Activated CD8-positive, alpha-beta memory T cell treated with anti-CD3 and anti-CD28 coated beads, Interleukin-2, amount 50 U/mL, for 48 hours (primary cell): ENCODE measurements at places on chromosomes 5 and 9.
A peak's percentile ranks its signal among the peaks of the same experiment; 100 is the strongest.

GRCh38 chr9:119289740-119290433 lies 79.3 kb downstream of the BRINP1 start:
- no peak for DNase-seq

DNA sequence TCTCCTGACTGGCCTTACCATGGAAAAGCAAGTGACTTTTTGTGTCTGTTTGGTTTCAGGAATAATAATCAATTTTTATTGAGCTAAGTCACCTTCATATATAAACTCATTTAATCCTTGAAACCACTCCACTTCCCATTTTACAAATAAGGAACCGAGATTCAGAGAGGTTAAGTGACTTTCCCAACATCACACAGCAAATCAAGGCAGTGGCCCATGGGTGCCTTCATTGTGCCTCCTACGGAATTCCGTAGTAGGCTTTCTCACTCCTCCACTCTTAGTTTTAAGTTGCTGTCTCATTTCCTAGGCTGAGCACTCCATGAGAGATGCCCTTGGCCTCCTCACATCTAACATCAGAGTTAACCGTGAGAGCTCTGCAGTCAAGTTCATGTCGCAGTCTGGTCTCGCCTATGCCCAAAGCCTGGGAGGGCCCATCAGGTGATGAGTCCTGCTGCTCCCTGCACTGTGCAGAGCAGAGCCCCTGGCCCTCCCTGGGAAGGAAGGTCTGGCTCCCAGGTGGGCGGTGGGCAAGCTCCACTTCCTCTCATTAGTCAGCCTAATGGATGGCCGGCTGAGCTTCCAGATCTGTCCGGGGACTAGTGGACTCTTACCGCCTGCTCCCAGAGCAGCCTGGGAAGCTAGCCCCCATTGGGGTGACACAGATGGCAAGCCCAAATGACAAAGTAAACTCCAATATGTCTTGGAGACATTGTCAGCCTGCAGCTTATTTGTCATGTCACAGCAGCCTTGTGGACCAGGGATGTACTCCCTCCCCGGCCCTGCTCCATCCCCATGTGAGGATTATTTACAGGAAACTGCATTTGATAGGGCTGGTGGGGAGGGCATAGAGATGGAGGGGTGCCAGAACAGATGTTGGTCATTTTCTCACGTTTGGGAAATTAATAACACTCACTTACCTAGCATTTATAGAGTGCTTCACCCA lies 123.4 kb downstream of the MVB12B start:
- DNase-seq = peak; percentile 43

DNA sequence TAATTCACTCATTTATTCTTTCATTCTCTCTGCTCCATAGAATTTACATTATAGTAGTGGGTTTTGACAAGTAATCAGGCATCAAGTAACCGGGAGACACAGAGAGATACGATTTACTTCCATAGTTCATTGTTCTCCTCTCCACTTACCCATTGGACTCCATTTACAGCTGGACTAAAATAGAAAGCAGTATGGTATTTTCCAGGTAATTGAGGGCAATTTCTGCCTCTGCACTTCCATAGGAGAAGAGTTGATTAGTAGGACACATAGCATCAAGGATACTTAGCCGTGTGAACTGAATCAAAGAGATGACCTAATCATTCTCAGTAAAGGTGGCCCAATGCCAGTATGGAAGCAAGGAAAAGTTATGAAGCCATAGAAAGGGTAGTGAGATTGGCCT lies 244.4 kb downstream of the COX7C start:
- no peak for DNase-seq

DNA sequence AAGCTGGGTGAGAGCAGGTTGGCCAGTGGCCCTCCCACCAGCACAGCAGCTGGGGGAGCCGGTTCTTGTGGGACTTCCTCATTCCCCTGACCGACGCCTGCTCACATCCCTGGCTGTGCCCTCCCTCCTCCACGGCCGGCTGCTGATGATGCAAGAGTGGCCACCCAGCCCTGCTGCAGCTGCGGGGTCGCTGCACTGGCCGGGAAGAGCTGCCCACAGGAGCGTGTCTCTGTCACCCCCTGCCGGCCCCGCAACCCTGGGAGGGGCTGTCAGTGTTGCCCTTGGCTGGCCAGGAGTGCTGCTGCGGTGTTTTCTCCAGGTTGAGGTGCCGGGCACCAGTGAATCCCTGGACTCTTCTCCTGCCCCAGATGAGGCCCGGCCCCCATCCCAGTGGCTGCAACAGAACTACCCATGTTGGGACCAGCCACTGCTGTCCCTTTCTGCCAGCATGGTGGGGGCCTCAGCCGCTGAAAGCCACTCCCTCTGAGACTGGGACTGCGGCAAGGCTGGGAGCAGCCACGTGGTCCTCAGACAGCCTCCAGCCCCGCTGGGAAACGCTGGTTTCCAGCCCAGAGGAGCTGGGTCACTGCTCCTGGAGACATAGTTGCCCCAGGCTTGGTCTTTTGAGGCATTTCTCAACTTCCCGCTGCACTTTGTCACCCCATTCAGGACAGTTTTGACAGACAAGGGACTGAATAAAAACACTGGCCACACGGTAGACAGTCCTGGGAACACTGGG lies 739 bp downstream of the CARD9 start:
- DNase-seq = peak; percentile 69

DNA sequence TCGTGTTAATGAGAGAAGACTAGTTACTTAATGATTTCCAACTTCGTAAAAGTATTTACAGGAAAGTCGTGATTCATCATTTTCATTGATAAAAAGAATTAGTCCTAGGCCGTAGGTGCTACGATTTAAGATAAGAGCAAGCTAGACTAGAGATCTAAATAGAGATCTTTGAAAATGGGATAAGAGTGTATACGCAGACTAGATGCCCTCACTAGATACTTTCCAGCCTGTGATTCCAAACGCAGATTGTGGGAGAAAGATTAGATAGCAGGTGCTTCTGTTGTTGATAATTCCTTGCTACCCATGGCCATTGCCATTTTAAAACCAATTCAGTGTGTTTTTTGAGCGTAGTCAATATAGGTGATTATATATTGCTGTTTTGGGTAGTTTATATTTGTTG lies 6.7 kb upstream of the SMIM15 start:
- no peak for DNase-seq

- no peak for DNase-seq
Observed at GRCh38 chr5:140344683-140345423, 1.6 kb downstream of the HBEGF start.

DNA sequence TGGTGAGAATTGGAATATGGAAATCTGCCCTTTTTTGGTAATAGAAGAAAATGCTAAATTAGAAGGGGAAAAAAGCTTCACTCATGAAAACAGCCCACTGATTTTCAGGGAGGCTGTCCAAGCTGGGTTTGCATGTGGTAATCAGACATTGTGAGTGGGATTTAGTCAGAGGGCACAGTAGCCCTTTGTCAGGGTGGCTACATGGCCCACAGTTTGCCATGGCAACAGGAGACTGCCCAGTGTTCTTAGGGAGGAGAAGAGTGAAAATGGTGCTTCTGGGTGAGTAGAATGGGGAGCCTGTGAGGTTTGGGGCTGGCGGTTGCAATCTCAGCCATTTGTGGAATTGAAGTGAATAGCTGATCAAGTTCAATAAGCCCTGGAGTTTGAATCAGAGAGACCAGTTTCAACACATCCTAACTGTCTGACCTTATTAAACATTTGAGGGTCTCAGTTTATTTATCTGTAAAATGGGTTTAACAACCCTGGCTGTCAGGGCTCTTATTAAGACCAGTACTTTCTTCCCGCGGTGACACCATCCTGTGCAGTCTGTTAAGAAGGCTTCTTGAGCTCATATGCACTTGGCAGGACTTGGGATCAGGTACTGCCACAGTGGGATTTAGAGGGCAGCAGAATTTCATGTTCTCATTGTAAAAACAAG lies 107.6 kb upstream of the TNC start:
- no peak for DNase-seq

DNA sequence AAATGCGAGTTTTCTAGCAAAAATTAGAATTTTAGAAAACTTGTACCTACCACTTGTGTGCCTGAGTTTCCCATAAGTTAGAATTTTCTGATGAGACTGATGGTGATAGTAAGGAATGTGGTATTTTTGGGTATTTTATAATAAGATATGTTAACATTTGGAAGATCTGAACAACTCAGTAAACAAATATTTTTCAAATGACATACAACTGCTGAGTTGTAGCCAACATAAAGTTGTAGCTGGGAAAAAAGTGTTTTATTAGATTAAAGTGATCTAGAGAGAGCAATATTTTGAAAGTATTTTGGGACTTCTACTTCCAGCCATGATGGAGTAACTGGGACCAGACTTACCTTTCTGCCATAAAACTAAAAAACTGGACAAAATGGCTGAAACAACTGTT lies 37.9 kb downstream of the GEMIN5 start:
- no peak for DNase-seq

DNA sequence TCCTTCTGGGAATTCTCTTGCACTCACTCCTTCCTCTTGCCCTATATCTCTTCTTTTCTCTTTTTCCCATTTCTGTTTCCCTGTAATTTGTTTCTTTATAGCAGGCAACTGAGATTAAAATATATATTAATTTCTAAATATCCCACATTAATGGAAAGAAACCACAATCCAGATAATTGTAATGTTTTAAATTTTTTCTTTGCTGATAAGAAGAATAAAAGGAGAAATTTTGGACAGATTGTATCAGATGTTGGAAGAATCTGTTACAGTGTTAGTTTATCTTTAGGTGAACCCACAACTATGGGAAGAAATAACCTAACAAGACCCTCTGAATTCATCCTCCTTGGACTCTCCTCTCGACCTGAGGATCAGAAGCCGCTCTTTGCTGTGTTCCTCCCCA lies at the start of gene OR1L1:
Gene OR1L1 (plus strand): TSS at position 301 of the 400 bp plus-strand sequence. CDS start 0 bp downstream, at position 301.
- no peak for DNase-seq

DNA sequence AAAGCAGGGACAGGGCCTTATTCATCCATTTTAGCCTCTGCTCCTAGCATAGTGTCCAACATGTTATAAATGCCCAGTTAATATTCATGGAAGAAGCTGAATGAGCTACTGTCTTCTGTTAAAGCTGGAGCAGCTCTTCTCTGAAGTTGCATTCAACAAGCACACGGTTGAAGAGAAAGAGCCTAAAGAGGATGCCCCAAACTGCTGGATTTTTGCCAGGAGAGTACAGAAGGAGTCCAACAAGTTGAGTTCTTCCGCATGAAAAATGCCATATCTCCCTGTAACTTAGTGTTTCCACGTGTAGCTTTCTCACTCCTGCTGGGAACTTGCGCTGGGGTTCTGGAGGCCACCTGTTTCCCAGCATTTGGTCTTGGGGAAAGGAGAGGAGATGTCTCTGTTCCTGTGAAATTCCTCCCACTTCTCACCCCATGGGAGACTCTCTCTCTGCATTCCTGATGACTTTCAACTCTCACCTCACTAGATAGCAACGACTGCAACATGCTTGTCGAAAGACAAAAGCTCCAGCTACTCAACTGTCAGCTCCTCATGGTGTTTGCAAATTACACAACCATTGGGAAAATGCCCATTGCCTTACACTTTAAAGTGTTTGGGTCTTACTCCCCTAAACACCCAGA lies 122.8 kb downstream of the KIF4B start:
- no peak for DNase-seq

DNA sequence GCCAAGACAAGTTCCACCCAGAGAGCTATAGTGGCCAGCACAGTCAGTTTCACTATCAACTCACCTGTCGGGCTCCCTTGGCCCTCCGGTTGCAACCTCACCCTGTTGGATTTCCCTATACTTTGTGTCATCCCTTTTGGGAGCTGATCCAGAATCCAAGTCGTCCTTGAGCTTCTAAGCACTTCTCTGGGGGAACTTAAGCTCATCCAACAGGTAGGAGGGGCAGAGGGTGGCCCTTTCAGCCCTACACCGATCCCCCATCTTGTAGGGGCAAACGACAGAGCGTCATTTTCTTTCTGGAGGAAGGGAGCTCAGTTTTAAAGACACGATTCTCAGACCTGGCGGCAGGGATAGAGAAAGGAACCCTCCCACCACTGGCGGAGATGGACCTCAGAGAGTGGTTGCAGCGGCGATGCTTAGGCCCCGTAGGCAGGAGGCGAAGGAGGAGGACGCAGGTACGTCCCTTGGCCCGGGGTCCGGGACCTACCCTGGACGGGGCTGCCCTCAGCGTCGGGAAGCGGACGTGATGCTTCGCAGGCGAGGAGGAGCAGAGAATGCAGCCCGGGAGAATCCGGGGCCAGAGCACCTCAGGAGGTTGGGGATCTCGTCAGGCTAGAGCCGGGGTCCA lies 519 bp downstream of the ZER1 start:
- peak; percentile 66 for DNase-seq

DNA sequence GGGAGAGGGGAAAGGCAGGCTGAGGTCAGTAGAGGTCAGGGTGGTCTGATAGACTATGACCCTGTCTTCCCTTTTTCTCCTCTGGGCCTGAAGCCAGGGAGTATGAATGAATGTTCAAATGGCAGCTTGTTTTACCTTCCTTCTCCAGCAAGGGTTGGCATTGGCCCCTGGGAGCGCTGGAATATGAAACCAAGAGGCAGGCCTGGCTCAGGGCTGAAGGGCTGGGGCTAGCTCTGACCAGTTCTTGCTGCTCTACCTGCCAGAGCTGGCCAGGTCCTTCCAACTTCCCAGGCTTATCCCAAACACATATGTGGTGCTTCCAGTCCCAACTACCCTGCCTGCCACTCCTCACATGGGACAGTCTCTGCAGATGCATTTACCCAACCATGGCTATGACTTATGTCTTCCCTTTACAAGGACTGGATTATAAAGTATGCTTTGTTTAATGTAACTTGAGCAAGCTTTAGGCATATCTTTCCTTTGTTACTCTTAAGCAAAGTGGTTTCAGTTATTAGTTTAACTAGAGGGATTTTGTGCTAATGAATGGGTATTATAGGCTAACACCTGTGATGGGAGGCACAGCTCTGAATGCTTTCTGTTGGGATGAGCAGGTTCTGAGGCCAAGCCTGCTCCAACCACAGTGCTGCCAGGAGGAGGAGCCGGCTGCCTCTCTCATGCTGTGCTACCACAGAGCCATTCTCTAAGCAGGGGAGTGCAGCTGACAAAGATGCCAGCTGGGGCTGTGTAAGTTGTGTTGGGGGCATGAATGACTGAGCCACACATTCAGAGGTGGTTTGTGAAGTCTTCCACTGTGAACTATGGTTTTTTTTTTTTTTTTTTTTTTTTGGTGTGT lies 6.1 kb downstream of the CCNI2 start:
- DNase-seq = peak; percentile 50

DNA sequence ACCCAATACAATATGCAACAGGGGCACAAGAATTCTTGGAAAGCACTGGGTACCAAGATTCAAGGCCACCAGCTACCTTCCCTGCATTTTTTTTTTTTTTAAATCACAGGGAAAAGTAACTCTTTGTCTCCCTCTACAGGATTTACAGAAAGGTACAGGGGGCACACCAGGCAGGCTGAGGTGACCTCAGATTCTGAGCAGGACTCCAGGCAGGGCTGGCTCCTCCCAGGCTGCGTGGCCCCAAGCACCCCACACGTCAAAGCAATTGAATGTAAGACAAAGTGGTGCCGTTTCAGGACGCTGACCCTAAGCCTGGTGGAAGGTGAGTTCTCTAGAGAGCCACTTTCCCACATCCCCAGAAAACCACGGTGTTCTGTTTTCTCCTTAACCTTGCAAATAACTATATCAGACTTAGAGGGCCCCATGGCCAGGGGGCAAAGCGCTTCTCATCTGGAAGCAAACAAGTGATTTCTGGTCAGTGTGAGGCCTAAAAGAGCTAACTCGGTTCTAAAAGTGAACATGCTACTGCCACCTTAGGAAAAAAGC lies 222.6 kb downstream of the ROR2 start:
- DNase-seq = peak; percentile 63

GRCh38 chr5:117759849-117760499 lies 1185.4 kb upstream of the SEMA6A start:
- DNase-seq = no peak

GRCh38 chr9:122051351-122052321 lies 41.5 kb downstream of the TTLL11 start:
- DNase-seq = peak; percentile 79

- no peak for DNase-seq
Observed at GRCh38 chr5:13613621-13614020, 330.9 kb downstream of the DNAH5 start.
